Cardiac fibroblast (primary cell): ENCODE measurements at places on chromosomes 6 and 20.

- DNase-seq: no peak
These were observed 81.7 kb downstream of the PERP start for GRCh38 chr6:138025528-138025978.

- no peak for DNase-seq
These were observed 8.6 kb upstream of the JPH2 start for GRCh38 chr20:44195605-44196004.

DNA sequence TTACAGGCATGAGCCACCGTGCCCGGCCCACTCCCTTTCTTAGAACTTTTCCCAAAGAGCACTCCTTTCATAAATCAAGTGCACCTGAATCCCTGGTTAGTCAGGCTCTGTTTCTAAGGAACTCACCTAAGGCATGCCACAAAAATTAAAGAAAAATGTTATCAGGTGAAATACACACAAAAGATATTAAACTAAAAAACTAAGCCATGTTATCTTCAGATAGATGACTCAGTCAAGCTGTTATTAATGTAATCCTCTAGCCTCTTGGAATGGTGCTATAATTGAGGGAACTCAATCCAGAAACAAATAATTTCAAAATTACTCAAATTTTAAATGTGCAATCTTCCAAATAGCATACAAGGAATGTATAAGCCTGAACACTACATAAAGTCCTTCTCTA is 83.0 kb downstream of the TENT5A start:
- no peak for DNase-seq

- DNase-seq: no peak
These were observed 22.1 kb upstream of the ZNF184 start for GRCh38 chr6:27494987-27495385.

DNA sequence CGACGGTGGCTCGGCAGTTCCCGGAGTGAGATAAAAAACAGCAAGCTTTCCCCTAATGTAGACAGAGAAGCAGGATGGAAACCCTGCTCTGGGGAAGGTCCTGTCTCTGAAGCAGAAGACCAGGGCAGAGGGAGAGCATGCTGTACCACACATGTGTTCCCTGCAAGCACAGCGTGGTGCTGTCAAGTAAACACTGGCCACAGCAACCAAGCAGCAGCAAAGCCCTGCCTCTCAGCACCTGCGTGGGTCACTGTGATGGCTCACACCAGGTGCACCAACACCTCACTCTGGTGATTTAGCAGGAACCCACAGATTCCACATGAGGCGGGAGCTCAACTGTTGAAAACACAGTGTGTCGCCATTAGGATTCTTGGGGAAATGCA is 65.2 kb upstream of the TXNDC5 start:
- DNase-seq: peak; percentile 67

DNA sequence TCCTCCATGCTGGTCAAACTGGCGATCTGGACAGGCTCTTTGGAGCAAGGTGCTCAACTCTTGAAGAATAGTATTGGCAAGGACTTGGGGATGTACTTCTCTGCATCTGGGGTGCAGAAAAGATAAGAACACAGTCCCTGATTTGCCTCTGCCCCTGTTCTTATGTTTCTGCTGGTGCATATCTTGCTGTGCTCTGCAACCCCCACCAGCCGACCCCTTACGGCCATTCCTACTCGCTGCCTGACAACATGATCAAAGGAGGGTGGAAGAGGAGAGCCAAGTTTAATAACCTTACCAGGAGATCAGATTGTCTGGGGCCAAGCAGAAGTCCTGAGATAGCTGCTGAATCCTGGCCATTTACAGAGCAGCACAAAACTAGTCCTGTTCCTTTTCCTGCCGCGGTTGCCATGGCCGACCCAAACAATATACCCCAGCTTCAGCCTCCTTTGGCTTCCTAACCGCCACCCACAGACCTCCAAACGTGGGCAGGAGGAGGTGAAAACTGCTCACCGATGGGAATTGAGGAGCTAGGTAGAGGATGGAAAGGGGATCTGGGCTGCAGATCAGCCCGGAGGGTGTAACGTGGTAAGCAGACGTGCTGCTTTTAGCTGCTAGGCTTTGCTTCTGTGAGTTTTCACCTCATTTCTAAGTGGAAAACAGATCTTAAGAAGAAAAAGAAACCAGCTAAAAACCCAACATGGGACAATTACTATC is 60.9 kb downstream of the ATXN1 start:
- DNase-seq: peak; percentile 26

DNA sequence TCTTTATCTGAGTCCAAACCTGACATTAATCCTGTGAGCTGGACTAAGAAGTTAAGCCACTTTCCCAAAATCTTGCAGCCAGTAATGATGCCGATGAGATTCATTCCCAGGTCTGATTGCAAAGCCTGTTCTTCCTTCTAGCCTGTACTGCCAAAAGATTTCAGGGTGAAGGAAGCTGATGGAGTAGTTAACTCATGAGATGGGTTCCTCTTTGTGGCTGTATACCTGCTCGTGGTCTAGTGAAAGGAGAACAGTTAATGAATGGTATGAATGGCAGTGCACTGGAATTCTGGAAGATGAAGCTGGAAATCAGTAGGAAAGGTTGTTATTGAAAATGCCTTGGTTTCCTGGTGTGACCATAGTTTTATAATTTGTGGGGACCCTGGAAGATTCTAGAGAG is 112.0 kb downstream of the FYN start:
- no peak for DNase-seq

GRCh38 chr20:15406072-15406471 is 1068.7 kb upstream of the FLRT3 start:
- no peak for DNase-seq

DNA sequence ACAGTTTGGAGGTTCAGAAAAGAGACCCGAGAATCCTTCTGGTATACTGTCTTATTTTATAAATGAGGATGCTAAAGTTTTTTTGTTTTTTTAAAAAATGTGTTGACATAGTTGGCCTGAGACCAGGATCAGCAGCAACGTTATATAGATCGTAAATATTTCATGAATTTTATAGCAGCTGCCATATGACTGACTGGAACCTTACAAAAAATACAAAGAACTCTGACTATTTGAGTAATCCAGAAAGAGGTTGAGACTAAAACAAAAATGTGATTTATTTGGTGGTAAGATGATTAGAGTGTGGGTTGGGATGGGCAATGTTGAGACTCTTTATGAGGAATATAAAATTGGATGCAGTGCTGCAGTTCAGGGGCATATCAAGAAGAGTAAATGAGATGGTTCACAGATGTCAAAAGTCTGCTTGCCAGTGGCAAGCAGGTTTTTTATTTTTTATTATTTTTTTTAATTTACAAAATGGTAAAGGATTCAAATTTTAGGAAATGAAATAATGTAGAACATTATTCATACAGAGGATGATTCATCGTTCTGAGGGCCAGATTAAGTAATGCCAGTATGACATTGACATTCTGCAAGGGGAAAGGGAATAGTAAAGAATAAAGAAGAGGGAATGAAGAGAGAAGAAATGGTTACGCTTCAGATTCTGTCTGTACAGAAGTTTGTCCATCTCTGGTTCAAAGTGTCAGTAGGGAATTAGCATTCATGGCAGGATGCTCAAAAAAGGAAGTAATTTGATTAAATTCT is 58.5 kb downstream of the SCAF8 start:
- peak; percentile 61 for DNase-seq

- DNase-seq: no peak
These were observed 17.4 kb upstream of the GTSF1L start for GRCh38 chr20:43744151-43744611.

DNA sequence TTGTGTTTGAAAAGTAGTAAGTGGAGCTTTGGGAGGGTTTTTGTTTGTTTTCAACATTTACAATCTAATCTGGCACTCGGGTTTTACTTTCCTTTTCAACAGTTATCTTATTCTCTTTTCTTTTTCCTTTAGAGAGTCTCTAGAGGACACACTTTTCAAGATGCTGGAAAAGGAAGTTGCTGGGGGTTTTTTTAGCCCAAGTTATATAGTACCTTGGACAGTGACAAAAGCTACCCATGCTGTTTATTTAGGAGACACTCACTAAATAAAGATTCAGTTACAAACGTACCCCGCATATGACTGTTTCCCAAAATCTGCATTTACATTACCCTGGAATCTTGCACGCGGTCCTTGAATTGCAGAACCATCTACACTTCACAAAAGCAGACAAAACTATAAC is 78.8 kb downstream of the MAP7 start:
- peak; percentile 7 for DNase-seq

DNA sequence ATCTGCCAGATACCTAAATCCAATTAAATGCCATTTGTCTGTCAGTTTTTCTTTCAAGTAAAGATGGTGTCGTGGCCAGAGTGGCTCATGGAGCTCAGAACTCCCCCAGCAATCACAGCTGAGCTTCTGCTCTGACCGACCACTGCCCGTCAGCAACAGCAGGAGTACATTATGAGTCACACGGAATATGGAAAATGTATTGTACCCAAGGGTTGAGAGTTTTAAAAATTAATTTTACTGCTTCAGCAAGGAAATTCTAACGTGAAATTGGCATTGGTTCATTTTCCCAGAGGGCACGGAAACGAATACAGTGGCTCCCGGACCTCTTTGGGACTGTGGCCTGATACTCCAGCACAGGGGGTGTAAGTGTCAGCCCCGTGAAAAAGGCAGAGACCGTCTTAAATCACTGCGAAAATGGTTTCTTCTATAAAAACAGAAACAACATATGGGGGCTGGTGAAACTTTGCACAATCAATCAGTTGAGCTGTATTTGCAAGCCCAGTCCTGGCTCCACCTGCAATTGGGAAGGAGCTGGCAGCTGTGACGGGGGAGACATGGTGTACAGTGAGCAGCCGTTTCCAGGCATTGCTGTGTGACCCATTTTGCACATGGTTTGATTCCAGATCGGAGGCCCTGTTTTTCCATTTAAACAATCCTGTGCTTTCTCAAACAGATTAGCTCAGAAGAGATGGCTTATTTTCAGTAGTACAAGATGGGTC is 12.8 kb downstream of the NPEPL1 start:
- no peak for DNase-seq

DNA sequence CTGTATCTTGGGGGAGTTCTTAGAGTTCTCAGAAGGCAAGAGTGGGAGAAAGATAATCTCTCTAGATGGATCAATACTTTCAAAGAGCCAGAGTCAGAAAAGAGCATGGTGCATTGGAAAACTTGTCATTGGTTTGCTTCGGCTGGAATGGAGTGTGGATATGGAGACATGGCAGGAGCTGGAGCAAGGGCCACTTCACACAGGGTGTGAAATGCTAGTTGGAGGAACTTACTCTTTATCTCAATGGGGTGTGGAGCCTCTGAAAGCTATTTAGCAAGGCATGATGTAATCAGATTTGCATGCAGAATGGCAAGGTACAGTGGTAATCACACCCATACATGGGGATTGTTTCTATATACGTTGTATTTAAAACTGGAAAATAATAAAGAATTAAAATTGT is 31.5 kb upstream of the PAQR8 start:
- no peak for DNase-seq

DNA sequence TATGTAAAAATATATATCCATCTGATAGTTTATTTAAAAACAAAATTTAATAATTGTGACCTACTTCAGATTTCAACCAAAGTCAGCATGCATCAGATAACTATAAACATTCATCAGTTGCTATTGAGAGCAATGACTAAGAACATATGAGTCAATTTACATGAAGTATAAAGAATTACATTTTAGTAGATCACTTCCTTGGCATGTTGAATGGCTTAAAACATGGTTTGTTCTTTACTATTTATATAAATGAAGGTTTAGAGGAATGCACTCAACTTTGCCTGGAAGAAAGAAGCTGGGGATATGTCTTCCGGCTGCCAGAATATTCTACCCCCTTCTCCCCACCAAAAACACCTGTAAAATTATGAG is 6.4 kb upstream of the FAM217A start:
- DNase-seq: no peak

DNA sequence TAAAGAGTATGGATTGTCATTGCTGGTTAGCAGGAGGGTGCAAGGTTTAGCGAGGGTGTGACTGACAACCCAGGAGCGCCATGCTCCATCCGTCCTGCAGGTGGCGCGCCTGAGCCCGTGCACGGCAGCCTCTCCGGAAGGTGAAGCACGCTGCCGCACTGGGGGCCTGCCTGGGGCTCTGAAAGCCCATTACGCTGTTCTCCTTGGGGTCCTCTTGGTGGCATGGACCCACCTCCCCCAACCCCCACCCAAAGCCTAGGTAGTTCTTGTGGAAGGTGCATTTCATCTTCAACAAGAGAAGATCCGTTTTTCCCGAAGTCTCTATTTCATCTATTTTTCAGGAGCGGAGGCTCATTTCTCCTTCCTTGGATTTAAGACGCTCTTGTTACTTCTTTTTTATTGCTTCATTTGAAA is 197.4 kb upstream of the KCNG1 start:
- DNase-seq: peak; percentile 20

GRCh38 chr6:83226517-83226916 is 33.4 kb downstream of the RWDD2A start:
- no peak for DNase-seq

DNA sequence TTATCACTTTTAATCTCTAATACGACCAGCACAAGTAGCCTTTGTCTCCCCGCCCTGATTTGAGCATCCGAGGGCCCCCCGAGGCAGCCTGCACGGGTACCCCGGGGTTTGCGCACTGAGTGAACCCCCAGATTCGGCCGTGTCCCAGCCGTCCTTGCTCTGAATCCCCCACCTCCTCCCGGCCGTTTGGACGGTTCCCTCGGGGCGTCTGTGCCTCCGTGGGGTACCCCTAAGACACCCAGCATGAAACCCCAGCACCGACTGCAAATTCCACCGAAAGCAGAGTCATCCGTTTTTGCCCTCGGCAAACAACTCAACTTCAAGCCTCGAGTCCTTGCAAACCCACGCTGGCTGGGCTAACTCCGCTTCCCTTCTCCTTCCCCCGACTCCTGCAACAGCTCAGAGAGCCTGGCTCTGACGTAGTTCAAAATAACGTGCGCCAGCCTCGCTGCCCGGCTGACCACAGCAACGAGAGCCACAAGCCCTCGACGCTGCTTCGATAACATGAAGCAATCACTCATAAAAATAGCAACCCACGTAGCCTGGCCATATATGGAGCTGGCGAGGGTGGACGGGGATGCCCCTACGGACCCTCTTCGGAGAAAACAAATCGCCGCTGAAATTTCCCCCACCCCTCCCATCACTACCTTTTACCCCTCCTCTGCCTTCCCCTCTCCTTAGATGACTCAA is 764 bp upstream of the SNAP25 start:
- DNase-seq: peak; percentile 92

GRCh38 chr20:53097371-53097770 is 125.2 kb downstream of the TSHZ2 start:
- no peak for DNase-seq
